Hepatocyte (in vitro differentiated cells): ENCODE measurements at places on chromosomes 2 and 18. TPM values are rescaled to one million over a fixed set of nuclear protein-coding genes. Genes with fewer than 3 reads are reported as not detected.

RAD51AP2 gene
- 0.24 and 0.40 TPM in 2 replicates for total RNA-seq

TMEM37 gene
- 52.6 TPM in 2 replicates for total RNA-seq

FAM124B gene
- total RNA-seq, result 0.17 and 0.36 TPM in 2 replicates

TCF23 gene
- not detected in 2 replicates for total RNA-seq

DOCK10 gene
- total RNA-seq, result 3.2 and 8.0 TPM in 2 replicates

SERPINB7 gene
- total RNA-seq, result 0.10 and 0.36 TPM in 2 replicates

FBXO36 gene
- total RNA-seq, result 2.8 and 6.1 TPM in 2 replicates

UGT1A10 gene
- total RNA-seq, result not detected in 2 replicates
